ENCODE measurements at places on chromosomes 2 and 18.

DNA sequence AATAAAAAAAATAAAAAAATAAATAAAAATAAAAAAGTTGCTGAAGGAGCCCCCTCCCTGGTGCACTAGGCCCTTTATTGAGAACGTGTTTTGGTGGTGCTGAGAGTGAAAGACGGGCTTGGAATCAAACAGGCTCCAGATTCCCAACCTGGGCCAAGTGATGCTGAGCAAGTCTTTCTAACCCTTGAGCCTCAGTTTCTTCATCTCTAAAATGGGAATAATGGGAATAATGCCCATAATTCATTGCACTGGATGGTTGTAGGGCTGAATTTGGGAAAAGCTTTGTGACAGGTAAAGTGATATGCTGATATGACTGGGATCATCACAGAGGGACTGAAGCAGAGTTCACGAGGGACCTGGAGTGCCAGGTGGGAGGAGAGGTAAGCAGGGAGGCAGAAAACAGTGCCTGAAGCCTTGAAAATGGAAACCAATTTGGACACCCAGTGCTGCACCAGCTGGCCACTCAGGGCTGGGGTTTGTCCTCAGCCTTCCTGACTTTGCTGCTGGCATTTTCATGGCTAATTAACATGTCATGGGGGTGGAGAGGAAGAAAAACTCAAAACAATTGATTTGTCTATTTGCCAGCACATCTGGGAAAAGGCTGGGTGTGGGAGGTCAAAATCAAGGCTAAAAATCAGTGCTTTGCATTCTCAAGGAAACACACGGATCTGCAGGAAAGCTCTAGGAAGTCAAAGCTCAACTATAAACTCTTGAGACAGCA is 241.3 kb downstream of the LOXHD1 start:
- no peaks in the 10 kb centered on the region for H3K36me3 ChIP-seq
- no peak for DNase-seq
- H3K4me1 ChIP-seq: peaks cover 64% of the 10 kb centered on the region
- H3K27me3 ChIP-seq: no peaks in the 10 kb centered on the region
- H3K4me3 ChIP-seq: no peak overlapping the region

DNA sequence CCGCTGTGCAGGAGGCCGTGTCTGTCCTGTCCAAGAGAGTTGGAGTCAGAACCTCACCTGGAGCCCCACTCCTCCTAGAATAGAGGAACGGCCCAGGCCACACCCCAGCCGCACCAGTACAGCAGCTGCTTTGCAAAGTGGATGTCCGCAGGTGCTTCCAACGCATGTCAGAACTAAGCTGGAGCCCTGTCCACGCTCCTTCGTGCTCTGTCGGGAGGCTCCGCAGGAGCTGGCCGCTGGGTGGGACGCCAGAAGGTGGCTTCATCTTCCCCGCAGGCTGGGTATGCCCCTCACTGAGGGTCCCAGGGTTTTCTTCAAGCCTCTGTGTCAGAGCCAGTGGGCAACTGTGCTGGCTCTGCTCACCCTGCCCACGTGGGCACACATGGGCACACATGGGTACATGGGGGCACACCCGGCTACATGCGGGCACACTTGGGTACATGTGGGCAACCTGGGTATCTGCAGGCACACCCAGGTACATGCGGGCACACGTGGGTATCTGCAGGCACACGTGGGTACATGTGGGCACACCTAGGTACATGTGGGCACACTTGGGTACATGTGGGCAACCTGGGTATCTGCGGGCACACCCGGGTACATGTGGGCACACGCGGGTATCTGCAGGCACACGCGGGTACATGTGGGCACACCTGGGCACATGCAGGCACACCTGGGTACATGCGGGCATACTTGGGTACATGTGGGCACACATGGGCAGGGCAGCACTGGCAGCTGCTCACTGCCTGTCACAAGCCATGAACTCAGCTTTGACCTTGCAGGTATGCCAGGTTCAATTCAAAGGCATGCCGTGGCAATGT is 67.1 kb upstream of the CTDP1 start:
- peaks cover 9% of the 10 kb centered on the region for H3K27me3 ChIP-seq
- H3K27ac ChIP-seq: no peak overlapping the region
- no peak for DNase-seq
- no peaks in the 10 kb centered on the region for H3K36me3 ChIP-seq
- no peak overlapping the region for H3K4me3 ChIP-seq

GRCh38 chr18:71329114-71329513 is 1040.3 kb downstream of the SOCS6 start:
- H3K27me3 ChIP-seq: no peaks in the 10 kb centered on the region
- no peak overlapping the region for H3K4me3 ChIP-seq
- H3K4me1 ChIP-seq: no peaks in the 10 kb centered on the region
- no peak overlapping the region for H3K27ac ChIP-seq

DNA sequence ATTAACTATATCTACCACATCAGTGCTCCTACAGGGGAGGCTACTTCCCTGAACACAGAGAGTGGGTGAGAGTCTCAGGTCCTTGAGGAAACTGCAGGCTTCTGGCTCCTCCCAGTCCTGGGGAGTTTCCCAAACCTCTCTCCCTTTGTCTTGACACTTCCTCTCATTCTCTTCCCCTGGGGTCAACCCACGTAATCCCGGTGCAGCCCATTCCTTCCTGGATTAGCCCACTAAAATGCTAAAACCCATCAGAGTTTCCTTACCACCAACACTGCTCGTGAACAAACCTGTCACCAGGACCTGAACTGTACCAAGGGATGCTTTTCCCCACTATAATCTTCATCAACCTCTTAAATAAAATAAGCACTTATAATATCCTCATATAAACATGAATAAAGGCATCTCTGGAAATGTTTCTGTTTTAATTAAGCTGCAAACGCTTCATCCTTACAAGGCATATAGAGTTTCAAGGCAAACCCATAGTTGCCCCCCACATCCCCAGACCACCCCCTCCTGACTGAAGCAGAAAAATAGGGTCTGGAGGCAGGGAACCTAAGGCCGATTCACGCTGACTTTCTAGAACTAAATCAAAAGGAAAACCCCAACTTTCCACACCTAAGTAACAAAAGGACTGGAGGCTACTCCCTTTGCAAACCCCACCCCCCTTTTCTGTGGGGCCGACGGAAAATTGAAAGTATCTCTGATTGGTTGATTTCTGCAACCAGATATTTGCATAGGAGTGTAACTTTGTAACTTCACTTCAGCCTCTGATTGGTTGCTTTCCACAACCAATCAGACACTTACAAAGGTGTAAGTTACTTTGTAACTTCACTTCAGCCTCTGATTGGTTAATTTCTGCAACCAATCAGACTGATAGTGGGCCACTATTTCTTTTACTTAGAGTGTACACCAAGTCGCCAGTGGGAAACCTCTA is 19.0 kb downstream of the TMSB10 start:
- no peaks in the 10 kb centered on the region for H3K36me3 ChIP-seq
- no peaks in the 10 kb centered on the region for H3K4me1 ChIP-seq
- H3K27ac ChIP-seq: no peak overlapping the region
- peak; percentile 44 for DNase-seq
- H3K4me3 ChIP-seq: no peak overlapping the region

- no peak overlapping the region for H3K27ac ChIP-seq
- H3K4me3 ChIP-seq: no peak overlapping the region
- peaks cover 22% of the 10 kb centered on the region for H3K4me1 ChIP-seq
- H3K36me3 ChIP-seq: no peaks in the 10 kb centered on the region
- H3K27me3 ChIP-seq: no peaks in the 10 kb centered on the region
- no peak for DNase-seq
Observed at GRCh38 chr2:28643911-28644334, 107.7 kb upstream of the PPP1CB start.

DNA sequence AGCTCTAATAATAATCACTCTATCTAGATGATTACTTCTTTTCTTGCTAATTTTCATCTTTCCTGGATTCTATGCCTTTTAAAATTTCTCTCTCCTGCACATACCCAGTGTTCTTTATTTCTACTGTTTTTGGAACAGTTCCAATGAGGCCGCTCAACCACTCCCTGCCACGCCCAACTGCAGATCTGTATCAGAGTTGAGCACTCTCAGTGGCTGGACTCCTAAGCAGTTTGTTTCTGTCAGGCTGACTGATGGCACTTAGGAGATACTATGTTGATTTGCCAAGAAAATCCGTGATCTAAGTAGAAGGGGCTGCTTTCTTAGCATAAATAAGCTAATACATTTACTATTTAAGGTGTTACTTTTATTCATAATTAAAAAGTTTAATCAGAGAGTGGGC is 192.8 kb downstream of the ARHGAP15 start:
- H3K27ac ChIP-seq: no peak overlapping the region
- no peak overlapping the region for H3K4me3 ChIP-seq
- H3K27me3 ChIP-seq: no peaks in the 10 kb centered on the region
- DNase-seq: no peak
- H3K36me3 ChIP-seq: no peaks in the 10 kb centered on the region
- no peaks in the 10 kb centered on the region for H3K4me1 ChIP-seq

DNA sequence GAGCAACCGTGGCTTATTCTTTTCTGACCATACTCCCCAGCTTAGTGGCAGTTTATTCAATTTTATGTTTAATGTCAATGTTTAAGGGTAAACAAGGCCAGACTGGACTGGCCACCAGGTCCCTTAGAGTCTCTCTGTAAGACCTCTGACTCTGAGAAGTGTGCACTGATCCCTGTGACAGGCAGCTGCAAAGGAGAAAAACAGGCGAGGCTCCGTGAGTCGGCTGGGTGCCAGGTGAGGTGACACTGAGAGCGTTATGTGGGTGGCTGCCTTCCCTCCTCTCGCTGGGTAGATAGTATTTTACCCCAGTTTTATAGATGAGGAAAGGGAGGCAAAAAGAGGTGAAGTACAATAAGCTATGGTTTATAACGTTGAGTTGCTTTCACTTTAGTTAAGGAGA is 139.4 kb upstream of the HDAC4 start:
- no peak overlapping the region for H3K4me3 ChIP-seq
- DNase-seq: no peak
- H3K27ac ChIP-seq: no peak overlapping the region
- H3K4me1 ChIP-seq: no peaks in the 10 kb centered on the region
- no peaks in the 10 kb centered on the region for H3K27me3 ChIP-seq
- no peaks in the 10 kb centered on the region for H3K36me3 ChIP-seq

DNA sequence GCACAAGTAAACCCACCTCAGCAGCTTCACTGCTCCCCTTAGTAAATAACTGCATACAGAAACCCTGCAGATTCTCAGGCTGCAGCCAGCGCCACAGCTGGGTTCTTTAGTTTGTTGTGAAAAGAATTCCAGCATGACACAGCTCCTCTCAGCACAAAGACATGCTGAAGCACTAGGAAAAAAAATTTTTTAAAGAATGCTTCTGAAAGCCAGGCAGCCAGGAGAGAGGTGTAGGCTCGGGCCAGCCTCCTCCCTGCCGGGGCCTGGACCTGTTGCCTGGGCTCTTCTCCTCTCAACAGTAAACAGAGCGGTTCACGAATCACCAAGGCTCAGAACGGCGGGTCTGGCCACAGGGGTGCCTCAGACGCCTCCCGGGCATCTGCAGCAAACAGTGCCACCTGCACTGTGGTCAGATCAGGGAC is 95.7 kb upstream of the POU3F3 start:
- no peaks in the 10 kb centered on the region for H3K36me3 ChIP-seq
- peak; percentile 89 for DNase-seq
- peak overlapping the region; percentile 15 for H3K4me3 ChIP-seq
- H3K4me1 ChIP-seq: peaks cover 22% of the 10 kb centered on the region
- H3K27me3 ChIP-seq: no peaks in the 10 kb centered on the region
- H3K27ac ChIP-seq: peak overlapping the region; percentile 87

DNA sequence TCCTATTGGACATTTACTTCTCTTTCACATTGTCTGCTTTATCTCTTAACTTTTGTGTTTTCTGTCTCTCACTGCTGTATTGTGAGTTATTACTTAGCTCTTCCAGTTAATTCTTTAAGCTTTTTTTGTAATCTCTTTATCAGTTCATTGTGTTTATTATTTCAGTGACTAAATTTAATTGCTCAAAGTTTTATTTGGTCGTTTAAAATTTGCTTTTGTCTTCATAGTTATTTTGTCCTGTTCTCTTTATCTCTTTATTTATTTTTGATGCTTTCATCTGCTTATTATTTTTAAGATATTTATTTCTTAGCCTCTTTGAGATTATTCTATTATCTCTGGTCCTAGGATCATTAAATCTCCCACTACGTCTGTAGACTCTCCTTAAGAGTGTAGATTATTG is 268.6 kb downstream of the ALPK2 start:
- peaks cover 4% of the 10 kb centered on the region for H3K36me3 ChIP-seq
- no peak for DNase-seq
- no peak overlapping the region for H3K4me3 ChIP-seq
- H3K27ac ChIP-seq: no peak overlapping the region
- H3K4me1 ChIP-seq: no peaks in the 10 kb centered on the region

DNA sequence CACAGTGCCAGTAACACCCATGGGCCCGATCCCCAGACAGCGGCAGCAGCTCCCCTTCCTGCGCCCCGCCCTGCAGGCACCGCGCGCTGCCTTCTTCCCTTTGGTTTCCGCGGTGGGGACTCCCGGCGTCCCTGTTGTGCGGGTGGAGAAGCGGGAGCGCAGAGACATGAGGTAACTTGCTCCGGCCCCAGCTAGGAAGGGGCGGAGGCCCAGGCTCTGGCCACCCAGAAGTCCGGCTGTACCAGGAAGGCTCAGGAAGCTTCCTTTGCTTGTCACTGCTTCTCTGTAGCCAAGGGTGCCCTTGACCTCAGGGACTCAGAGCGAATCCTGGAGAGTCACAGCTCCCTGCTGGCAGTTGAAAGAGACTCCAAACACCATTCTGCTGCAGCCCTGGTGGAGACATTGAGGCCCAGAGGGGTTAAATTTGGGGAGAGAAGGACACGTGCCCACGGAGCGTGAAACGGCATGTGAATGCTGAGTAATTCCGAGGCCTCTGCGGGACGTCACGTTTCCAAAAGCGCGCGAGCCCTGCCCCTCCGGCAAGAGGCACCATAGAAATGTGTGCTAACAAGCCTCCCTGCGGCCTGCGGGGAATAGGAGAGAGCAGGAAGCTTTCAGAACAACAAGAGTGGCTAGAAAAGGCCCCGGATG is 6.7 kb upstream of the ADCY3 start:
- H3K4me3 ChIP-seq: no peak overlapping the region
- H3K27me3 ChIP-seq: no peaks in the 10 kb centered on the region
- peaks cover 16% of the 10 kb centered on the region for H3K4me1 ChIP-seq

- H3K4me3 ChIP-seq: no peak overlapping the region
- no peak for DNase-seq
- H3K27me3 ChIP-seq: no peaks in the 10 kb centered on the region
- H3K36me3 ChIP-seq: no peaks in the 10 kb centered on the region
- H3K4me1 ChIP-seq: peaks cover 73% of the 10 kb centered on the region
Observed at GRCh38 chr2:143529118-143529720, 400.0 kb downstream of the ARHGAP15 start.

- H3K4me1 ChIP-seq: no peaks in the 10 kb centered on the region
- no peak overlapping the region for H3K4me3 ChIP-seq
- H3K36me3 ChIP-seq: no peaks in the 10 kb centered on the region
- no peak for DNase-seq
- no peaks in the 10 kb centered on the region for H3K27me3 ChIP-seq
Observed at GRCh38 chr2:36387258-36387916, 31.8 kb downstream of the CRIM1 start.

- no peak for DNase-seq
- no peak overlapping the region for H3K27ac ChIP-seq
- no peaks in the 10 kb centered on the region for H3K4me1 ChIP-seq
- H3K4me3 ChIP-seq: no peak overlapping the region
Observed at GRCh38 chr18:39622431-39622830, 2056.8 kb upstream of the CELF4 start.

GRCh38 chr2:202034249-202035088 is 814 bp downstream of the FZD7 start:
- peaks cover 38% of the 10 kb centered on the region for H3K4me1 ChIP-seq
- H3K36me3 ChIP-seq: no peaks in the 10 kb centered on the region
- peak overlapping the region; percentile 93 for H3K4me3 ChIP-seq

GRCh38 chr18:58196164-58196563 is 152.1 kb downstream of the NEDD4L start:
- no peak overlapping the region for H3K4me3 ChIP-seq
- H3K36me3 ChIP-seq: no peaks in the 10 kb centered on the region
- DNase-seq: no peak
- no peak overlapping the region for H3K27ac ChIP-seq

Measured in neural progenitor cell (in vitro differentiated cells).